CD8-positive, alpha-beta memory T cell (primary cell): ENCODE measurements at places on chromosomes 12 and 14. TPM values are rescaled to one million over a fixed set of nuclear protein-coding genes. Genes with fewer than 3 reads are reported as not detected.
A peak's percentile ranks its signal among the peaks of the same experiment; 100 is the strongest.

DNA sequence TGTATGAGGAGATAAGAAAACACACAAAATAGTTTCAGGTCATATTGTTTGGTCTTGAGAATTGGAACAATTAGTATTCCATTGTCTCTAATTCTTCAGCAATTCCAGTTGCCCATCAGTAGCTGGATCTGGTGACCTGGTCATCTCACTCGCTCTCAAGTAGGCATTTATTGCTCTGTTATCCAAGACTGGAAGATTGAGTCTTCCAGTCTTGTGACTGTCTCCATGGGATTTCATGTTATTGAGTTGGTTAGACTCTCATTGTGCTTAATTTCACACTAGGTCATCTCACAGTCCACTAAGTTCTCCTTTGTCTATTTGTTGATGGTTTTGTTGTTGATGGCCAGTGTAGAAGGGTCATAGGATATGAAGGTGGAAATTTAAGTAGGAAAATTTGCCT is 47.5 kb downstream of the FBXO34 start:
- no peak for DNase-seq

DNA sequence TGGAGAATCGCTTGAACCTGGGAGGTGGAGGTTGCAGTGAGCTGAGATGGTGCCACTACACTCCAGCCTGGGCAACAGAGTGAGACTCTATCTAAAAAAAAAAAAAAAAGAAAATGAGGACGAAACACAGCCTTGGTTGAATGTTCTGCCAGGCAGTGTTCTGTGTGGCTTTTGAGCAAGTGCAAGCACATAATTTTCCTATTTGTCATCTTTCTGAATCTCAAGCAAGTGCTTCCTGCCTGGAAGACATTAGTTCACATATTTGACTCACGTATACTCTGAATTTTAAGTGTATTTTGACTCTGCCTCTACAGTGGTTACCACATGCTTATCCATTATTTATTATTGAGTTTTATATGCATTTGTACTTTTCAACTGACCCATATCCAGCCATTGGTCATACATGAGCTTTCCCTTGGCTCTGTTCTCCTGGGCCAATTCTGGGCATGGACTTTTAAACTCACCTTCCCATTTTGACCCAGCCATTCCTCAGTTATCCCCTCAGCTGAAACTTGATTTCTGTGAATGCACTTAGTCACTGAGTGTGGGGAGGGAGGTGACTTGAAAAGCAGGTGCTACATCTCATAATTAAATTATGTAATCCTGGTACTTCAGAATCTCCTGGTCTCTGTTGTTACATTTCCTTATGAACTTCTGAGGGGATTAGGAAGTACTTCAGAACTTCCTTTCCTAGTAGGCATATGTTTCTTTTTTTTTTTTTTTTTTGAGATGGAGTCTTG is 8.1 kb downstream of the OR10G2 start:
- DNase-seq: no peak

DNA sequence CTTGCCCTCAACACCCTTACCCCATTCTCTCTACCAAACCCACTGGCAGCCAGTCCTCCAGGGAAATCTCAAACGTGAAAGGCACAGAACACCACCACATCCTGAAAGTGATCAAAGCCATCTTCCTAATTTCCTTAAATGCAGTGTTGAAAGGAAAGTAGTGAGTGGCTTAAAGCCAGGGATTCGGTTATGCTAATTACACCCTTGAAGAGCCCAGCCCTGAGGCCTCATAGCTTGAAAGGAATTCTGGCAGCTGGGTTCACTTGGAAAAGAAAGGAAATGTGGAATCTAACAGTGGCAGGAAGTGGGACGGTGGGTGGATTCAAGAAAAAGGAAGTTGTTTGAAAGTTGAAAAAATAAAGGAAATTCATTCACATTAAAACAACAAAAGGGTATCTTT is 73.0 kb upstream of the FICD start:
- DNase-seq: no peak

GRCh38 chr14:59085207-59085739 is 103.2 kb upstream of the DAAM1 start:
- no peak for DNase-seq

DNA sequence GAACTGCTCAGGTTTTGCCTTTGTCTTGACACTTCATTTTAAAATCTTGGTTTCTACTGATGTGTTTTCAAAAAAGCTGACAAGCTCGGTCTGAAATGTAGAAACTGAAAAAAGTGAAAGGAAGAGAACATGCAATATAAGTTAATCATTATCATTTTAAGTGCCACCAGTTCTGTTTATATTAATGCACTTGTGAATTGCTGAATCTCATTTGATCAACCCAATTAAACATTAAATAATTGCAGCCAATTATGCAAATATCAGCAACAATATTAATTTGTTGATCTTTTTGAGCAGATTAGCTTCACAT is 133.8 kb downstream of the BCAT1 start:
- DNase-seq: no peak

GRCh38 chr12:12323591-12323990 is 26.5 kb downstream of the MANSC1 start:
- DNase-seq: no peak

DNA sequence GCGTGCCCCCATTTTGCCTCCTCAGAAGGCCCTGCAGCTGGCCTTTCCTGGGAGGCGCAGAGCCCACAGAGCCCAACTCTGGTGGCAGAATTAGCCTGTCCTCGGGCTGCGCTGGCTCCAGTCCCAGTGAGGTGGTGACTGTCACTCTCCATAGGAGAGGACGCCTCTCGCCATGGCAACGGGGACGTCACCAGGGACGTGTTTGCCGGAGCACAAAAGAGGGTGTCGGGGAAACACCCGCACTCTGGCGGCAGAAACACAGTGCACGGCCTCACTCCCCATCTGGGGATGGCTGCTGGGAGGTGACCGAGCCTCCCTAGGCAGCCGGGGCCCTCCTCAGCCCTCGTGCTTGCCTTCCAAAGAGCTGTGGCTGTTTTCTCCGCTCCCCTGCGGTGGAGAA is 50.2 kb upstream of the NCOR2 start:
- no peak for DNase-seq

- DNase-seq: no peak
Observed at GRCh38 chr12:120668091-120668867, 18.7 kb upstream of the MLEC start.

GRCh38 chr12:27333403-27334009 is 870 bp downstream of the BMAL2 start:
- DNase-seq: peak; percentile 7

DNA sequence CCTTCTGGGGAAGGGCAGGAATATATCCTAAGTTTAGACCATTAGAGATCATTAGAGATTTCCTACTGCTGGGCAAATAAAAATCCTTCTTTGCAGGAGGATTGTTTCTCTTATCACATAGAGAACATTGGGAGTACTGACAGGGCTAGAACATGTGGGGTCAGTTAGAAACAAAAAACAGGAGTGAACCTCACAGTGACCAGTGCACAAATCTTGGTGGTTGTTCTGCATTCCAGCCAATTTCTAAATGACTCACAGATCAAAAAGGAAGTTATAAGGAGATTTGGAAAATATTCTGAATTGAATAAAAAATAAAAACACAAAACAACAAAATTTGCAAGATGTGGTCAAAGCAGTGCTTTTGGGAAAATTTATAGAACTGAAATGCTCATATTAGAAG is 118.8 kb downstream of the LLPH start:
- no peak for DNase-seq

DNA sequence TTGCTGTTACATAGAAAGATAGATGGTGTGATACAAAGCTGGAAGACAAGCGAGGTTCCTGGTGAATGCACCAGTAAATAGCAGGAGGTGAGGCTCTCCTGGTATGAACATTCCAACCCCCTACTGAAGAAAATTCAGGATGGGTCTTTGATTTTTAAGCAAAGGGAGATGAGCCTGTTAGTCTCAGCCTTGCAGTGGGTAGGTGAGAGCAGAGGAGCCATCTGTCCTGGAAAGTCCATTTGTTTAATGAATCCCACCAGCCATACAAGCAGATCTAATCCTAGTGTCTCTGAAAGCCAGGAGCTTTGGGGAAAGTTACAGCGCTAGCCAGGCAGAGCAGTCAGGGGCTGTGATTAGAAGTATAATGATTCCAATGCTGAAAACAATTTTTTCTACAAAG is 234.8 kb upstream of the FOXN3 start:
- DNase-seq: no peak

DNA sequence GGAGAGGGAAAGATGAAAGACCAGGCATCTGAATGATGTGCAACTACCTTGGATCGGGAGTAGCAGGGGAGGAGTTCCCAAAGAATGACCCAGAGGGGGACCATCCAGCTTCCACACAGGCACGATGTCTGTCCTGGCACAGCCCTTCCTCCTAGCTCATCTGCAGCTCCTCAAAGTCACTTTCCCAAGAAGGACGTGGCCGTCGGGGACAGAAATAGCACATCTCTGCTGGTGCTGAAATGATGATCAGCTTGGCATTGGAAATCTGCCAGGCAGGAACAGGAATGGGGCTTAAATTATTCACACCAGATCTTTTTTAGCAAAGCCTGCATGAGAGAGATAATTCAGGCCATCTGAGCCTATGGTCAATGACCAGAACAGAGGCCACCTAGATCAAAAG is 41.7 kb downstream of the TSPAN11 start:
- no peak for DNase-seq

DNA sequence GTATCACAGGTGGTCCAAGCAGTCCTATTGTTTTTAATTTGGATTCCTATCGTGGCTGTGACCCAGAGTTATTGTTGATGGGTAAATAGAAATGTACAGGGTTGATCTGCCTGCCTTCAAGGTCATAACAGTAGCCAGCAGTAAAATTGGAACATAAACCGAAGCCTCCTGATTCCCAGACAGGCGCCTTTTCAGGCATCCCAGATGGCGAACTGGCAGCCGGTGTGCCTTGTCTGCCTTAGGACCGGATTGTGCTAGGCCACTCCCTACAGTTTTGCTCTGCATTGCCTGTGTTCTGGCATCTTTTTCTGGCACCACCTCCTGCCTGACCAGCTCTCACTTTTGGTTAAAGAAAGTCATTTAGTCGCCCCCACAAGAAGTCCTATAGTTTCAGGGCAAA is 22.2 kb downstream of the TMEM117 start:
- no peak for DNase-seq

GRCh38 chr12:31890295-31891285 is 68.6 kb upstream of the RESF1 start:
- no peak for DNase-seq

GRCh38 chr14:54591461-54591860 is 24.5 kb downstream of the SAMD4A start:
- no peak for DNase-seq

GRCh38 chr12:107607464-107608392 is 77.9 kb upstream of the PWP1 start:
- DNase-seq: peak; percentile 49

DNA sequence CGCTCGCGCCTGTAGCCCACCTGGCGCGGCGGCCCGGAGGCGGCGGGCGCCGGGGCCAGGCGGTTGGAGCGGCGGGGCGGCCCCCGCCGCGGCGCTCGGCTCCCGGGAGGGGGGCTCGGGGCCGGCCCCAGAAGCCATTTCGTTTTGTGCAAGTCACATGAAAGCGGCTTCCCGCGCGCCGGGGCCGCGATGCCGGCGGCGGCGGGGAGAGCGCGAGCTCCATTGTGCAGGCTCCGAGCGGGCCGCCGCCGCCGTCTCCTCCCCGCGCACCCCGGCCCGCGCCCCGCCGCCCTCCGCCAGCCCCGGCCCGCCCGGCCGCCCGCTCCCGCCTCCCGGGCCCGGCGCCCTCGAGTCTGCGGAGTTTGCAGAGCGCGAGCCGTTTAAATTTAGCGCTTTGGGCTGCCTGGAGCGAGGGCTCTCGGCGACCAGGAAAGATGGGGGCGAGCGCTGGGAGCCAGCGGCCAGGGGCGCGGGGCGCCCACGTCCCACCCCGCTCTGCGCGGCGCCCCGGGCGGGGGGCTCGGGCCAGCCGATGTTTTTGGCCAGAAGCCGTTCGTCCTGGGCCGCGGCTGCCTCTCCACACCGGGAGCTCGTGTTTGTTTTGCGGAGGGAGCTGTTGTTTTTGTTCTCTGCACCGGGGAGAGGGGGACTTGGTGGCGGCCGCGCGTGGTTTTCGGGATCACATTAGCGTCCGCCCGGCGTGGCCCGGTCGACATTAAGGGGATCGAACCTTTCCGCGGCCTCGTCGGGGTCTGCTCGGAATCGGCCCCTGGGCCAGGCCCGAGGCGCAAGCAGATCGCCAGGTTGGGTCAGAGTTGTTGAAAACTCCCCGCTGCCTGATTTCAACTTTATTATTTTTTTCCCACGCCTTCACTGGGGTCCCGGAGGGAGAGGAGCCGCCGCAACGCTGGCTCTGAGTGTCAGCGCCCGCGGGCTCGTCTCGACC is 982 bp downstream of the BCL7A start:
- DNase-seq: peak; percentile 50

DNA sequence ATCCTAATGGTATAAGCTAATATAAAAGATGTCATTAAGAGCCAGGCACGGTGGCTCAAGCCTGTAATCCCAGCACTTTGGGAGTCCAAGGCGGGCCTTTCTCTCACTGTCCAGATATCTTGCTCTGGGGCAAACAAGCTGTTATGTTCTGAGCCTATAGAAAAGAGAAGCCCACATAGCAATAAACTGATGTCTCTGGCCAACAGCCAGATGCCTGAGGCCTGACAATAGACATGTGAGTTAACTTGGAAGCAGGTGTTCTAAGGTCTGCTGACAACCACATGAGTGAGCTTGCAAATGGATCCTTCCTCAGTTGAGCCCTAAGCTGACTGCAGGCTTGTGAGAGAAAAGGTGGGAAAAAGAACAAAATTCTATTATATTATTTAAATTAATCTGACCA is 25.0 kb downstream of the YAF2 start:
- no peak for DNase-seq

DNA sequence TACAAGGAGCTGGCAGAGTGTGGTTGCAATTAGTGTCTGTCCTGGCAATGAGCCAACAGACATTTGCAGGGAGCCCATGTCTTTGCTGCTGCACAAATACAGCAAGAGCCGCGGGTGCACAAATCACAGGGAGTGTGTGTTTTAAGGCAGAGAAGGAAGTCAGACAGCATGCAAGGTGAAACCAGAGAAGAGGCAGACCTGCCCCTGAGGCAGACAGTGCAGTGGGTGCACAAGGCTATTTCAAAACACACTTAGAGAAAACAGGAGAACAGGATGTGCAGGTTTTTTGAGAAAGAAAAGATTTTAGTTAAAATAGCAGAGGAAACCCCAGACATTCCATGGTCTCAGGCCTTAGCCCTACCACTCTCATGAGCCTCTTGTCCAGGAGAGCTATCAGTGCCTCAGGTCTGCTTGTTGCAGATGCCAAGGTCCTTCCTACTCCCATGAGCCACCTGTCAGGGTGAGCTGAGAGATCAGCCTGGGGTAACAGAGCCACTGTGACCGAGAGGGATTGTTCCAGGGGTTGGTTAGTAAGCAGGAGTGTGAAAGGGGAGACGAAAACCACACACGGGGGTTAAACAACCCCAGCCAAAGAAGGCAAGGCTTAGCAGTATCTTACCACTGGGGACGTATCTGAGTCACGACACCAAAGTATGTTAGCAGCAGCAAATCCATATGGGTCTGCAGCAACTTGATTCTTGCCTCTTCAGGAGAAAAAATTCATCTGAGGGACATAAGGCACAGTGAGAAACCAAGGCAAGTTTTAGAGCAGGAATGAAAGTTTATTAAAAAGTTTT is 78.1 kb downstream of the C14orf132 start:
- DNase-seq: no peak

FGF6 gene
- total RNA-seq: not detected

PSME1 gene
- total RNA-seq: 347 TPM

PLD4 gene
- not detected for total RNA-seq

COX8C gene
- not detected for total RNA-seq
